Astrocyte (in vitro differentiated cells and primary cell): ENCODE measurements at places on chromosomes 16 and 17. TPM values are rescaled to one million over a fixed set of nuclear protein-coding genes. Genes with fewer than 3 reads are reported as not detected.

DNA sequence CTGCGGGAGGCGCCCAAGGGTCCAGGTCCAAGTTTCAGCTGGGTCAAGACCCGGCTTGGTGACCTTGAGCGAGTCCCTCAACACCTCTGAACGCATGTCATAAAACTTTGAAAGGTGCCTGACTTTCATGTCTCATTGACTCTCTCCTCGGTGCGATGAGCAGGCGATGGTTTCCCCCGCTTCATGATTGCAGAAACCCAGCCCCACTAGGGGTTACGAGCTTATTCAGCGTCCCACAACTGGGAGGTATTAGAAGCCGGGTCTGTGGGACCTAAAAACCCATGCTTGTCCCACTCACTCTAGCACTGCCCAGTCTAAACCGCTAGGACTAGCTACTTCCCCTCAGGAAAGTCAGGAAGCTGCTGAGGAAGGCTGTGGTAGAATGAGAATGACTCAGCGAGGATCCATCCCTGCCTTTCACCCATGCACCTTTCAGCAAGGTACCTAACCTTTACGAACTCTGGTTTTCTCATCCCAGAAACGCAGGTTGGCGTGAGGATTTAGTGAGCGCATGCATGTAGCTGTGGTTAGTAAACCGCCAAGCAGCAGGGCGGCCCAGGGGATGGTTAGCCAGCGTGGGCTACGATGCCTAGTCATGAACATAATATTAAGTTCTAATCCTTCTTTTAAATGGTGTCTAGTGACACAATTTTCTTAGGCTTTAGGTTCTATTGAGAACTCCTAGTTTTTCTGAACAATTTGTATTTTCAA is 26.2 kb upstream of the RFFL start:
- H3K27me3 ChIP-seq, result no peaks in the 10 kb centered on the region
- peak overlapping the region; percentile 48 for H3K27ac ChIP-seq
- no peak for DNase-seq
- H3K4me3 ChIP-seq, result peak overlapping the region; percentile 46
- peaks cover 37% of the 10 kb centered on the region for H3K4me1 ChIP-seq

The C17orf113 gene
- 0.19 and 0.23 TPM in 2 replicates for total RNA-seq

The SPATA22 gene
- total RNA-seq, result not detected in 2 replicates

The CPHXL gene
- total RNA-seq, result not detected in 2 replicates

- no peaks in the 10 kb centered on the region for H3K27me3 ChIP-seq
- H3K27ac ChIP-seq, result no peak overlapping the region
- DNase-seq, result no peak
- H3K4me1 ChIP-seq, result no peaks in the 10 kb centered on the region
- H3K36me3 ChIP-seq, result peaks cover 64% of the 10 kb centered on the region
- H3K4me3 ChIP-seq, result no peak overlapping the region
These were observed 15.6 kb downstream of the HIGD1B start for GRCh38 chr17:44863061-44863918.

- H3K4me3 ChIP-seq, result no peak overlapping the region
- no peaks in the 10 kb centered on the region for H3K27me3 ChIP-seq
- no peak for DNase-seq
- H3K36me3 ChIP-seq, result peaks cover 3% of the 10 kb centered on the region
- H3K27ac ChIP-seq, result no peak overlapping the region
- peaks cover 19% of the 10 kb centered on the region for H3K4me1 ChIP-seq
These were observed 1.8 kb upstream of the APRT start for GRCh38 chr16:88813269-88814143.

DNA sequence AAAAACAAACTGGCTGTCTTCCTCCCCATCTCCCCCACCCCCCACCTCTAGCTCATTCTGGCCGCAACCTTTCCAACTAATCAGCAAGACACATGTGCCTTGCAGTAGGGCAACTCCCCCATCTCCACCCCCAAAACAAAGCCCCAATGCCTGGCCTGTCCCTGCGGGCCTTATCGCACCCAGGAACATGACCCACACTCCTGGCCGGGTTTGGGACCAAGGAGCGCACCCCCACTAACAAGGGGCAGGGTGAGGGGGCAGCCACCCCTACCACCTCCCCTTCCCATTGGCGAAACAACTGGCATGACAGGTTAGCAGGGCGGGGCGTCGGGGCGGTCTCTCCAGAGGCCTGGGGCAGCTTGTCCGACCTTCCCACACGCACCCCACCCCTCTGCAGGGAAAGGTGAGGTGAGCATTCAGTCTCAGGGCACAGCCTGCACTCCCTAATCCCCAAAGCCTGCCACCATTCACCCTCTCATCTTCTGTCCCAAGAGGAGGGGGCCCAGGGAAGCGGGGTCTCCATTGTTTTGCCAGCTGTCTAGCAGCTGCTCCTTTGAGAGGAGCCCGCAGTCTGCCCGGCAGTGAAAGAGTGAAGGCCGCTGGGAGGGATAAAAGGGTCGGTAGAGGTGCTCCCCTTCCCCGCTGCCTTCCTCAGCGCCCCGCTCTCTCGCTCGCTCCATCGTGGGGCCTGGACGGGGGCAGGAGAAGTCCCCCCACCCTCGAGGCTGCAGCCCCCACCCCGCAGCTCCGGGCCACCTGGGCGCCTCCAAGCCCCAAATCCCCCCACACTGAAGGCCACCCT is 765 bp downstream of the MYO18A start:
- peak overlapping the region; percentile 41 for H3K4me3 ChIP-seq
- H3K36me3 ChIP-seq, result no peaks in the 10 kb centered on the region
- no peaks in the 10 kb centered on the region for H3K27me3 ChIP-seq
- DNase-seq, result no peak
- peaks cover 18% of the 10 kb centered on the region for H3K4me1 ChIP-seq

DNA sequence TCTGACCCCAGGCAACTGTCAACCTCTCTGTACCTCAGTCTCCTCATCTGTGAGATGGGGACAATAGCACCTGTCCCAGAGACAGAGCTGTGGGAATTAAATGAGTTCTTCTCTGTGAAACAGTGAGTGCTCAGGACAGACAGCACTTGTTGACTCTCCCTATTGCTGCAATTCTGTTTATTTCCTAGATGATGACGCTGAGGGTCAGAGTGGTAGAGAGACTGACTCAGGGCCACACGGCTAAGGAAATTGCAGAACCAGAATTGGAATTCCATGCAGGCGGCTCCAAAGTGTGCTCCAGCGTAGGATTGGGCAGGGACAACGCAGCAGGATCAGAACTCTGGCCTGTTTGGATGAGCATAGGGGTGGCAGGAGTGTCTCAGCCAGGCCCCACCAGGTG is 302.2 kb downstream of the C16orf95 start:
- H3K4me3 ChIP-seq, result no peak overlapping the region
- H3K36me3 ChIP-seq, result no peaks in the 10 kb centered on the region
- no peak overlapping the region for H3K27ac ChIP-seq
- peaks cover 12% of the 10 kb centered on the region for H3K4me1 ChIP-seq
- no peaks in the 10 kb centered on the region for H3K27me3 ChIP-seq
- no peak for DNase-seq

DNA sequence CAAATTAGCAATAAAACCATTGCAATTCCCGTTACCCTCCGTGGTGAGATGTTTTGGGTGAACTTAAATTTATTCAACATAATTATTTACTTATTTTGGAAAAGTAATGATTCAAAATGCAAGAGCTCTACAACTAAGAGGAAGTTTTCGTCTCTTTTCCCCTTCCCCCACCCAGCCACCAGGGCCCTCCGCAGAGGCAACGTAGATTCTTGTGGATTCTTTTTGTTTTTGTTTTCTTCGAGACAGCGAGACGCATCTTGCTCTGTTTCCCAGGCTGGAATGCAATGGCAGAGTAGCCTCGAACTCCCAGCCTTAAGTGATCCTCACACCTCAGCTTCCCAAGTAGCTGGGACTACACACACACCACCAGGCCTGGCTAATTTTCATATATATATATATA is 19.2 kb downstream of the CCDC40 start:
- no peaks in the 10 kb centered on the region for H3K27me3 ChIP-seq
- H3K27ac ChIP-seq, result no peak overlapping the region
- no peak overlapping the region for H3K4me3 ChIP-seq
- H3K4me1 ChIP-seq, result no peaks in the 10 kb centered on the region

GRCh38 chr16:83806731-83807130 is 1.0 kb upstream of the HSBP1 start:
- H3K4me3 ChIP-seq, result no peak overlapping the region
- H3K36me3 ChIP-seq, result peaks cover 2% of the 10 kb centered on the region
- no peak for DNase-seq

DNA sequence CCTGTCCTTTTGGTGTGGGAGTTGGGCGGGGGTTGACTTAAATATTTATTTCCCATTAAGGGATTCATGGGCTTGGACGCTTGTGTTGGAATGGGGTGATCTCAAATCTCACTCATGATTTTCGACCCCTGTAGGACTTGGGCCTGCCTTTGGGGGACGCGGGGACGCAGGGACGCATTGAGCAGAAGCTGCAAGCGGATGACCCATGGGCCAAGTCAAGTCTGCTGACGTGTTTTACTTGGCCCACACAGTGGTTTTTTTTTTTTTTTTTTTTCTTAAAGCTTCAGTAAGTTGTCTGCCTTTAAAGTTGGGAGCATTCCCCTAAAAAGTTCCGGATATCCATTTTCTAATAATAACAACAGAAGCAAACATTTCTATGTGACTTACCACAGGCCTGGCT is 28.9 kb downstream of the CMIP start:
- H3K27ac ChIP-seq, result no peak overlapping the region
- H3K4me1 ChIP-seq, result peaks cover 15% of the 10 kb centered on the region
- H3K4me3 ChIP-seq, result no peak overlapping the region
- DNase-seq, result peak; percentile 60

DNA sequence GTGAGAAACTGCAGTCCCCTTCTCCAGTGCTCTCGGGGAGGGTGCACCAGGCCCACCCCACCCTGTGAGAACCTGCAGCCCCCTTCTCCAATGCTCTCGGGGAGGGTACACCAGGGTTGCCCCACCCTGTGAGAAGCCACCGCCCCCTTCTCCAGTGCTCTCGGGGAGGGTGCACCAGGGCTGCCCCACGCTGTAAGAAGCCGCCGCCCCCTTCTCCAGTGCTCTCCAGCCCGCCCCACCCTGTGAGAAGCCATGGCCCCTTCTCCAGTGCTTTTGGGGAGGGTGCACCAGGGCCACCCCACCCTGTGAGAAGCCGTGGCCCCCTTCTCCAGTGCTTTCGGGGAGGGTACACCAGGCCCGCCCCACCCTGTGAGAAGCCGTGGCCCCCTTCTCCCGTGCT is 12.1 kb downstream of the SPATA33 start:
- no peaks in the 10 kb centered on the region for H3K27me3 ChIP-seq
- peaks cover 6% of the 10 kb centered on the region for H3K4me1 ChIP-seq
- DNase-seq, result no peak
- H3K4me3 ChIP-seq, result no peak overlapping the region

DNA sequence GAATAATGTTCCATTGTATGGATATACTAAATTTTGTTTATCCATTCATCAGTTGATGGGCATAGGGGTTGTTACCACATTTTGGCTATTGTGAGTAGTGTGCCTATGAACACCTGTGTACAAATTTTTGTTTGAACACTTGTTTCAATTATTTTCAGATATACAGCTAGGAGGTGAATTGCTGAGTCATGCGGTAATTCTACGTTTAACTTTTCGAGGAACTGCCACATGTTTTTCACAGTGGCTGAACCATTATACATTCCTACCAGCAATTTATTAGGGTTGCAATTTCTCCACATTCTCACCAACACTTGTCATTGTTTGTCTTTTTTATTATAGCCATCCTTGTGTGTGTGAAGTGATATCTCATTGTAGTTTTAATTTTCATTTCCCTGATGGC is 75.6 kb downstream of the AKAP1 start:
- DNase-seq, result no peak
- no peaks in the 10 kb centered on the region for H3K27me3 ChIP-seq
- no peak overlapping the region for H3K27ac ChIP-seq
- peaks cover 11% of the 10 kb centered on the region for H3K4me1 ChIP-seq
- H3K36me3 ChIP-seq, result no peaks in the 10 kb centered on the region

The LAT gene
- total RNA-seq, result 2.6 and 3.3 TPM in 2 replicates

The CCL16 gene
- not detected in 2 replicates for total RNA-seq

DNA sequence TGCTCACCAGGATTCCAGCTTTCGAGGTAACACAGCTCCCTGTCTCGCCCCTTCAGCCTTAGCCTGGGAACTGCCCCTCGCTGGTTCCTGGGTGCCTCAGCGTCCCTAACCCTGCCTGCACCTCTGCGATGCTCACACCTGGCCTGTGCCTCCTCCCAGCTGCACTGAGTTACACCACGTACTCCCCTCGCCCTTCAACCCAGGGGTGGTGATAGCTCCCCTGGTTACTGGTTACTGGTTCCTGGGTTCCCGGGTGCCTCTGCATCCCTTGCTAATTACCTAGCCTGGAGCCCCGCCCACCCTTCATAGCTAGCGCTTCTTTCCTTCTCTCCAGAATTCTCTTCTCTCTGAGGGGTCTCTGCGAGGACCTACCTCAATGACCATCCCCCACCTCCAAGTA is 65.3 kb upstream of the PLCG2 start:
- H3K4me3 ChIP-seq, result no peak overlapping the region
- H3K27ac ChIP-seq, result no peak overlapping the region
- peaks cover 16% of the 10 kb centered on the region for H3K4me1 ChIP-seq

- H3K27ac ChIP-seq, result no peak overlapping the region
- H3K27me3 ChIP-seq, result peaks cover 36% of the 10 kb centered on the region
These were observed 664 bp upstream of the NKD1 start for GRCh38 chr16:50547340-50548124.

GRCh38 chr17:44585315-44585714 is 28.0 kb downstream of the FZD2 start:
- H3K4me1 ChIP-seq, result peaks cover 17% of the 10 kb centered on the region
- no peaks in the 10 kb centered on the region for H3K36me3 ChIP-seq
- H3K4me3 ChIP-seq, result no peak overlapping the region
- no peak for DNase-seq
- H3K27ac ChIP-seq, result no peak overlapping the region

DNA sequence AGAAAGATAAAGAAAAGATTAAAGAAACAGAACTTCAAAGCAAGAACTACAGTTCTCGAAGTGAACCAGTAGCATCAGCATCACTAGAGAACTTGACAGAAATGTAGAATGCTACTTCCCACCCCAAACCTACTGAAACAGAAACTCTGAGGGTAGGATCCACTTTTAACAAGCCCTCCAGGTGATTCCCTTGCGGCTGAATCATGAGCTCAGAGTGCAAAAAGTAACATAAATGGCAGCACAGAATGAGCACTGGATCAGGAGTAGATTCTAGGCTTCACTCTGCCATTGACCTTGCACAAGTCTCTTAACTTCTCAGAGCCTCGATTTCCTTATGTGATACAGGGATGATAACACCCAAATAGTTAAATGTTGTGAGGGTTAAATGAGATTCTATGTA is 5.8 kb downstream of the TOM1L2 start:
- no peaks in the 10 kb centered on the region for H3K27me3 ChIP-seq
- H3K4me3 ChIP-seq, result no peak overlapping the region
- no peak overlapping the region for H3K27ac ChIP-seq
- H3K36me3 ChIP-seq, result no peaks in the 10 kb centered on the region

DNA sequence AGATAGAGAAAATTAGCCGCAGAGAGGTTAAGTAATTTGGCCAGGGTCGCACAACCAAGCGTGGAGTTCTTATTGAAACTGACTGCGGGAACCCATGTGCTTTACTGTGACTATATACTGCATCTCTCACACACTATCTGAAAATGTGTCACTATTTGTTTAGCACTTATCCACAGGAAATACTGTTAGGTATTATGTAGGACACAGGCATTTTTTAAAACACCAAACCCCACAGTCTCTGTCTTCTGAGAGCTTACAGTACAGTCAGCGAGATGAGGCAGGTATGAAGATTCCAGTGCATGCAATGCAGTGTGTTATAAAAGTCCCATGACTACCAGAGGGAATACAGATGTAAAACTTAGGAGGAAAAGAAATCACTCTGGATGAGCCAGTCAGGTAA is 11.3 kb downstream of the RBL2 start:
- no peak overlapping the region for H3K4me3 ChIP-seq
- H3K27me3 ChIP-seq, result no peaks in the 10 kb centered on the region
- no peak overlapping the region for H3K27ac ChIP-seq
- peaks cover 7% of the 10 kb centered on the region for H3K36me3 ChIP-seq
- H3K4me1 ChIP-seq, result no peaks in the 10 kb centered on the region
- no peak for DNase-seq
